Fibroblast of skin of left biceps (primary cell): ENCODE measurements at places on chromosomes 11 and 22.

DNA sequence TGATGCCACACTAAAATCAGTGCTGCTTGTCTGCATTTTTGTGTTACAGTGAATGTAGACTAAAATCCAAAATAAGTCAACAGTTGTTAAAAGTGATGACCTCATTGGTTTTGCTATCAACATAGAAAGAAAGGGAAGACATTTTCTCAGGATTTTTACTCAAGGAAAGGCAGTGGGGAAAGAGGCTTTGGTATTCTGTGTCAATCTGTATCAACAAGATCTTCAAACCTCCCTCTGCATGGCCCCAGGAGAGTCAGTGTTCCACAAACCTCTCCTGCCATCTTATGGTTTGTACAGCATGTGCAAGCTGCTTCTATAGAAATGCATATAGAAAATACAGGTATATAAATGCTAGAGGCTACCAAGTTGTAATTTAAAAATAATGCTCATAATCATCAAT, 13.8 kb upstream of the OR51M1 start:
- DNase-seq: no peak

- no peak for DNase-seq
Observed at GRCh38 chr11:121210445-121211080, 82.0 kb upstream of the SC5D start.

DNA sequence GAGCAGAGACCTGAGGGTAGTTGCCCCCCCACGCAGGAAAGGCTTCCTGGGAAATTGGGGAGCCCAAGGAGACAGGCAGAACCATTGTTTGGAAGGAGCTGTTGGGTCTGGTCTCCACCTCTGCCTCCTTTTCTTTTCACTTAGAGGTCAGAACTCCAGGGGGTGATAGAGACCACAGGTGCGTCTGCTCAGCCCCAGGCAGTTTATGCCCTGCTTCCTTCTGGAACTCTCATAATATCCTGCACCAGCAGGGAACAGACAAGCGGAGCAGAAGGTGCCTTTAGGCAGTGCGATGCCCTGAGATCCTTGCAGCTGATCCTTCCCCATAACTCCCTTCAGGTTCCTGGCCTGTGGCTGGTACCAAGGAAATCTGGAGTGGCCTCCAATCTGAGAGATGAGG, 120.2 kb downstream of the NECTIN1 start:
- DNase-seq: no peak

- DNase-seq: no peak
Observed at GRCh38 chr11:124618863-124619262, 3.8 kb upstream of the TBRG1 start.

DNA sequence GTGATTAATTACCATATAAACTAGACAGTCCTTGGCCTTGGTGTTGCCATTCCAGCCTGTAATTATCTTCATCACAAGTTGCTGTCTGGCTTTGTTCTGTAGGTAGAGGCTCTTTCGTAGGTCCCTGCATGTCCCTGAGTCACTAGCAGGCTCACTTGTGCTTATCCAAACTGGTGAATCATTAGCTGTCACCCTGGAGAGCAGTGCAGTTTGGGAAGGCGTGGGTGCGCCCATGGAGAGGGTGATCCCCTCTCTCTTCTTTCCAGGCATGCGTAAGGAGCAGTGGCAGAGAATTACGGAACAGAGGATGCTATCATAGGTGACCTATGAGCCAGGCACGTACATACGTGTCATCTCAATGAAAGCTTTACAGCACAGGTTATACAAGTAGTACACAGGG, 11.0 kb upstream of the EHF start:
- DNase-seq: no peak

DNA sequence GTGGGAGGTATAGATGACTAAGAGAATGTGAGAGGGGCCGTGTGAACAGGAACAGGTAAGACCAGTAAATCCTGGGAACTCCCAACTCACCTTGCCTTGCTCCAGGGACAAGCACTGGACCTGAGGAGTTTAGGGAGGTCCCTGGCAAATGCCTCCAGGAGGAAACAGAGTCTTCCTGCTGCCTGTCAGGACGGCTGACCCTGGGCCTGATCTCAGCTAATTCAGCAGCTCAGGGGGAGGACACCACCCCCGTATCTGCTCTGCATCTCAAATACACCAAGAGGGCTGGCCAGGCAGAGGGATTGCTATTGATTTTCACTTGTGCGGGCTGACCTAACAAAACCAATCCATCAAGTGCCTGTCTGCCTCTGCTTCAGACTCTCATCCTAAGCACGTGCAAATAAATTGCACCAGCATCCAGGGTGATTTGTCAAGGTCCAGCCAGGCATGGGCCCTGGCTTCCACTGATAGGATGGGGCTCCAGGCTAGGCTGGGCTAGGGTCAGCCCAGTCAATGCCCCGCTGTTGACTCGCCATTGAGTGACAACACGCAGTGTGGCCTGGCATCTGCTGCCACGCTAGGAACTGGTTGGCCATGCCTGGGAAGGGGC, 20.3 kb downstream of the UQCR10 start:
- no peak for DNase-seq

DNA sequence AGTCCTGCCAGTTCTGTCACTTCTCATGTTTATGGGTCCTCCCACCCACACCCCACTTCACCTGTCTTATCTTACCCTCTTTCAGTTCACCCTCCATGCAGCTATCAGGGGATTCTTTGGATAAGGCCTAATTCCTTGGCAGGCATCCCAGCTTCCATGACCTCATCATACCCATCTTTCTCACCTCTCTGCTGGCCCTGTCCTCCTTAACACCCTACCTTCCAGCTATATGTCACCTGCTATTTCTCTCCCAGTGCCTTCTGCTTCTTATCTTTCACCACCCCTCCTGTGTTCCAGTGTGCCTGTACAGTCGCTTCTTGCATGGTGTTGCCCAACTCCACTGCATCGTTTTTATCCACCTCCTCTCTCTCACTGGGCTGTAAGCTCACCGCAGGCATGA, 28.3 kb downstream of the SNU13 start:
- no peak for DNase-seq

- no peak for DNase-seq
Observed at GRCh38 chr22:36775586-36775963, 344 bp downstream of the IFT27 start.

DNA sequence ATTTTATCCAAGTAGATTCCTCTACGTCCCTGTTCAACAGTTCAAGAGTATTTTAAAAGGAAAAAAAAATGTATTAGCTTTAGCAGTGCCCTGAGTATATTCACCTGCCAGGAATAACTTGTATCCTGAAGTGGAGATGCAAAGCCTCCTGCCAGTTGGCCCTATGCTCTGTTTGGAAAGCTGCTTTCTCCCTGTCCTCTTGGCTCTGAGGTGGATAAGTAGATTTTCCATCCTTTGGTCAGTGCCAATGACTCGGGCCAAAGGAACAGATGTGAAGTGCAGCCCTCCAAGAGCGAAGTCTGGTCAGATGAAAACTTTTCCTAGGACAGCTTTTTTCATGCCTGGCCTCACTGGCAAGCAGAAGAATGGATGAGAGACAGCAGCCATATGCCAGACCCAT, 839.9 kb upstream of the TENM4 start:
- DNase-seq: no peak

DNA sequence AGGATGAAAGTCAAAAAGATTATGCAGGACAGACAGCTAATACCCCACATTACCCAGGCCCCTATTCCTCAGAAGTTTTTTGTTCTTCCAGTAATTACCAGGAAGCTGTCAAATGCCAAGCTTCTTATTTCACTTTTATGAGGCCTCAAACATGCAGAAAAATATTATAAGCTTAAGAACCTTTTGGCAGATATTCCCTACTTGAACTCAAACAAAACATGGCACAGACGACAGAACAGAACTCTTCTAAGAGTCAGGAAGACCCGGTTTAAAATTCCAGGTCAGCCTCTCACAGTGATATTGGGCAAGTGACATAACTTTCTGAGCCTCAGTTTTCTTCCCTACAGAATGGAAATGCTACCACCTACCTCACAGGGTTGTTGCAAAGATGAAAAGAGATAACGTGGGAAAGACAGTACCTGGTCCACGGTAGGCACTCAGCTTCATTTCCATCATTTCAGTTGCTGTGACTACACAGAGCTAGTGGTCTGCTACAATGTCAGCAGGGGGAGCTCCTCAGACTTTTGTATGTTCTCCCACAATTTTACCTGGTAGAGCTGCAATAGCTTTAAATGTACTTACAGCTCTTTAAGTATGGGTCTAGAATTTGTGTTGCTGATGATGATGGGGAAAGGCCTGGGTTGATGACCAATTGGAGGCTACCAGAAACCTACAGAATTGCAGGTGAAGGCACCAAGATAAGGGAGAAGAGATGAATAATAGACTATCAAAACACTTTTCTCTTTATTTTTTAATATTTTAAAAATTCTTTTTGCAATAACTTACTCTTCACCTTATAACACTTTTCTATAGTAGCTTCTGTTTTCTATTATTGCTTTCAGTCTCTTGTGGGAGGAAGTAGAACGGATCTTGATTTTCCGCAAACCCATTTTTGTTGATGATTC, 98.3 kb upstream of the CHRM4 start:
- DNase-seq: no peak

GRCh38 chr22:26393929-26394328, 35.1 kb upstream of the ASPHD2 start:
- DNase-seq: no peak

DNA sequence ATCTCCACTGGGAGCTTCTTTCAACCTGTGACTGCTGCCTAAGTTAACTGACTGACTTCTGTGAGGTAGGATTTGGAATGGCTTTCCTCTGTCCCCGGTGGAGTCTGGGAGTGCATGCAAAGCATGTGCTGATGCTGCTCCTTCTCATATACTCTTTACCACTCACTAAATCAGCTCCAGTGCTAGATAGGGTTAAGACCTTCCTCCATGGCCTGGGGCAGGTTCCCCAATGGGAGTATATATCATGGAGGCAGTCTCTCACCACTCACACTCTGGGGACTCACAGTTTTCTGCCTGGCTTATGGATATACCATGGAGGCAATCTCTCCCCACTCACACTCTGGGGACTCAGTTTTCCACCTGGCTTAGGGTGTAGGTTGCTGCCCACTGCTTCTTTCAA, 10.1 kb upstream of the FANCF start:
- no peak for DNase-seq

DNA sequence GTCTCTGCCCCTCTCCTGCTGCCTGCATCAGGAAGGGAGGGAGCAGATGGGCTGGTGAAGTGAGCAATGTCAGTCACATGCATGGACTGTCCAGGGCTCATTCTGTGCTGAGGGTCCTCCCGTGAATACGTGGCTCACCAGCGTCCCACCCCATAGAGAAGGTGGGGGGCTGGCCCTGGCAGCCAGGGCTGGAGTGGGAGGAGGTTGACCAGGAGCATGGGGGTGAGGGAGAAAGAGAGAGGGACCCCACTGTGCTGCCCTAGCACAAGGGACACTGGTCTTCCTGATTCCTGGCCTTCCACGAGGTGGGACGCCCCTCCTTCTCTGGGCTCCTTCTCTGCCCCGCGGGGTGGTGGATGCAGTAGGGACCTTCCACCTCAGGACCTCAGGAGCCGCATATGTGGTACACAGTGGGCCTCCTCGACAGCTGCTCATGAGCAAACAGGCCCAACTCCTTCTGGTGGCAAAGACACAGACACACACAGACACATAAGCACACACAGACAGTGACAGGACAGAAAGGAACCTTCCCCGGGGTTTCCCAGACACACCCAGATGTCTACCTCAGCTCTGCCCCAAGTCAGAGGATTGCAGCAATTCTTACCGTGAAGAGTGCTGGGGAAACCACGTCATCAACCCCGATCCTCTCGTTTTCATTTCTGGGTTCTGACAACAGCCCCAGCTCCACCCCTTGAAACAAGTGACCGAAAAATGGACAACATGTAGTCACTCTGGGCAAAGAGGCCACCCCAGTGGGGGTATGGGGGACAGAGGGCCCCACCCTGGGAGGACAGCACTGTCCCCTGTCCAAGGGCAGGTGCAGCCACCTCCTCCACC, 3.6 kb upstream of the APOBEC3A start:
- DNase-seq: no peak

GRCh38 chr11:67351275-67352005, 1.9 kb downstream of the POLD4 start:
- DNase-seq: no peak

DNA sequence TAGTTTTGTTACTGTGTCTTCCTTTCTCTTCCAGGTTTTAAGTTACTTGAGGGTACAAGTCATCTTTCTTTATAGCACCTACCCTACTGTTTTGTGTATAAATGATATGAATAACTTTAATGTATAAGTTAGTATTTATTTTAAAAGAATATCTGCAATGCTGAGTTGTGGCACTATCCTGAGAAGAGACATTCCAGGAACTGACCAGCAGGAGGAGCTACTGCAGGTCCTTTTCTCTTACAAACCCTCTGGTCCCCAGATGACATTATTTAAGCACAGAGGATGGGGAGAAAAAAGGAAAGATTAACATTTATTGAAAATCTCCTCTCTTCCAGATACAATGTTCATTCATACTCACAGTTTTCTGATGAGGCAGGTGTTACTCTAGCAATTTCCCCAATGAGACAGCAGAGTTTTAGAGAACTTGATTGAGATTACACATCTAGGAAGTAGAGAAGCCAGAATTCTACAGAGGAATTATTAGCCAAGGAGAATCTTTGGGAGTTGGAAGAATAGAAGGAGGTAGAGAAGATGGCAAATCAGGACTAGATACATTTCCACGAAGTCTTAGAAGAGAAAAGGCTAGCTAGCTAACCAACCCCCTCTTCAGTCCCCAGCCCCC, 541.2 kb upstream of the API5 start:
- DNase-seq: no peak

- no peak for DNase-seq
Observed at GRCh38 chr11:35518766-35519165, 6.7 kb downstream of the PAMR1 start.

DNA sequence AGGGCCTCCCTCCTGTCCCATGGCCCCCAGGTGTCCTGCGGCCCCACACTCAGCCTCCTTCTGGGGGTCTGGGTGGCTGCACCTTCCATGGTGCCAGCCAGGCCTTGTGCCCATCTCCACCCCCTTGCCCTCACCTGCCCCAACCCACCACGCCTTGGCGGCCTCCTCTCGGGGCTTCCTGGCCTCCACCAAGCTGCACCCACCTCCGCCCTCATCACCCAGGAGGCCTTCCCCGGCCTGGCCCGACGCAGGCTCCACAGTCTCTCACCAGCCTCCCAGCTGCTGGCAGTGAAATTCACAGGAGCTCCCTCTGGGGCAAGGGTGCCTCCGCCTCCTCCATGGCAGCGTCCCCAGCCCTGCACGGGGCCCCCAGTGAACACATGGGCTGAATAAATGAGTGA, 35.9 kb upstream of the WNT7B start:
- no peak for DNase-seq

GRCh38 chr11:8289492-8289918, 25.8 kb upstream of the LMO1 start:
- DNase-seq: no peak
